Frontal cortex (tissue), 4 donors: ENCODE measurements at places on chromosomes 1 and 21.

DNA sequence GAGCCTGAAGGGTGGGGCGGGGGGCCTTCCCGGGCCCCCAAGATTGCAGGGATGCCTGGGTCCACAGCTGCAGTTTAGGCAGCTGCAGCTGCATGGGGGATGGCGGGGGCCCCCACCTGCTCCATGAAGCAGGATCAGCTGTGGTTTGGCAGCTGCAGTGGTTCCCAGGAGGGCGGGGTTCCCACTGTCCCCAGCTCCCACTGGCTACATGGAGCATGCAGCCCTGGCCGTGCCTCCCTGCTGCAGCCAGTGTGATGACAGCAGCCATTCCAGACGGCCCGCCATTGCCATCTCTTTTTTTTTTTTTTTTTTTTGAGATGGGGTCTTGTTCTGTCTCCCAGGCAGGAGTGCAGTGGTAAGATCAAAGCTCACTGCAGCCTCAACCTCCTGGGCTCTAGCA, 992 bp upstream of the C1QA start:
- DNase-seq, result no peak

DNA sequence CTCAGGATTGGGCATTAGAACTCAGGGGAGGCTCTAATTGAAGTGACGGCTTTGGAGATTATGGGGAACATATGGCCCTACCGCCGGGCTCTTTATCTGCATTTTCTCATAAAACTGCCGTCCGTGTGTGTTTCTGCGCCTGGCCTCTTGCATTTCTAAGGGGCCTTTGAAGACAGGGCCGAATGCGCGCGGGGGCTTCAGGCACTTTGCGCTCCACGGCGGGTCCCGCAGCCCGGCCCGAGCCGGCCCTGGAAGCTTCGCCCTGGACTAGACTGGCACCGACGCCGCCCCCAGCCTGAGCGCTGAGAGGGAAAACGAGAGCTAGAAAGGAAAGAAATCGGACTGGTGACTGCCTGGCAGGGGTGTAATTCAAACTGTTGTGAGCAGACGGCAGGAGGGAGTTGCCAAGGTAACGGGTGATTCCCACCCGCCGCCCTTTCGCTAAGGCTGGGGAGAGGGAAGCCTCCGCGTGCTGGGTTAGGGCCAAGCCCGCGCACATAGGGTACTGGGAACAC, 120.7 kb downstream of the LMX1A start:
- DNase-seq, result peak; percentile 55

DNA sequence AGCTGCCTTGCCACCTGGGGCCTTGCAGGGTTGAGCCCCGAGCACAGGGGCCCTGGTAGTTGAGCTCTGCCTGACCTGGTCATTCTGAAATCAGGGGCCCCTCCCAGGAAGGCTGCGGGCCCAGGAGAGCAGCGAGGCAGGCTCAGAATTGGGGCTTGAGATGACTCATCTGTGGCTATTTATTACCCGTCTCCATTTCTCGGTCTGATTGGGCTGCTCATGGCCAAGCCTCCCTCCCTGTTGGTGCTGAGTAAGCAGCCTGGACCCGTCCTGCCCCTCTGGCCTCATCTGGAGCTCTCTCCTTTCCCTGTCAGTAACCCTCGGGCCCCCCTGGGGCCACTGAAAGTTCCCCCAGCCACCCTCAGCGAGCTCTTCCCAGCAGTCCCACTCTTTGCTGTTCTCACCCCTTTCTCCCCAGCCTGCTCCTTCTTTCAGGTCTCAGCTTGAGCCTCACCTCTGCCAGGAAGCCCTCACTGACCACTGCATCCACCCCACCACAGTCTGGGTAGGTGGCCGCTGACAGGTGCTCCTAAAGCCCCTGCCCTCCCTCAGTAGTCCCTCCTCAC, 11.0 kb upstream of the TNFRSF8 start:
- DNase-seq, result peak; percentile 74

DNA sequence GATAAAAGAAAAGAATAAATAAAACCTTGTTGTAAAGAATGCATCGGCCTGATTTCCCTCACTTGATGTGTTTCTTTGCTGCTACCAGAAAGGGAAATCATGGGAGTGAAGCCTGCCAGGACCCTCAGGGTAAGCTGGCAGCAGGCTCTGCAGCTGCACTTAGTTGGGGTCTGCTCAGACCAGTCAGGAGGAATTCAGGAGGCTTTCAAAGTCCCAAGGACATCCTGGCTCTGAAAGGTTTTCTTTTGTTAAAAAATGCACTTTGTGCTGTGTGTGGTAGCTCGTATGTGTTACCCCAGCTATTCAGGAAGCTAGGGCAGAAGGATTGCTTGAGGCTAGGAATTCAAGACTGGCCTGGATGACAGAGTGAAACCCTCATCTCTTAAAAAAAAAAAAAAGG, 254.8 kb downstream of the ZNF648 start:
- no peak for DNase-seq

GRCh38 chr1:112721966-112722524, 6.9 kb upstream of the PPM1J start:
- DNase-seq, result no peak

GRCh38 chr21:32603131-32603530, 9.0 kb downstream of the CFAP298 start:
- DNase-seq, result no peak

- DNase-seq, result no peak
Observed at GRCh38 chr1:218514689-218515088, 169.6 kb downstream of the TGFB2 start.

DNA sequence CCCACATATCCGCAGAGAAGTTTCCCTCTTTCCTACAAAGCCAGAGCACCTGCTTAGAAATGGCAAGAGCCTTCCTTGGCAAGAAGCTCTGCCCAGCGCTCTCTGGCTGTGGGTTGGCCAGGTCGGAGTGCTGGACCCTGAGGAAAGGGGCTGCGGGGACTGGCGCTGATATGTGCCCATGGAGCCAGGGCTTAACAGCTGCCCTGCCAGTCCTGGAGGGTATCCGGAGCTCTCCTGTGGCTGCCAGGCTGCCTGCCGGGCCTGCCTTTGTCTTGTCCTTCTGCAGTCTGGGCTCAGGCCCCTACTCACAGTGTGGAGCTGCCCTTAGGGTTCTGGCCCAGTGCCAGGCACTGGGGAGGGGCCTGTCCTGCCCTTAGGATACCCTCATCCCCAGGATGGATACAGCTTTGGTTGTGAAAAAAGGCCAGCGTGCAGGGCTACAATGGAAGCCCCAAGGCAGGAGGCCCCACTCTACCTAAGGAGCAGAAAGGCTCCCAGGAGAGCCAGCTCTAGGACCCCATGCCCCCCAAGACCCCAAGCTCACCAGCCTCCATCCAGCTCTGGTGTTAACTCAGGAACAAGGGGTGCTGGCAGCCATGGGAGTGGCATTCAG, 43.4 kb downstream of the KIAA1614 start:
- no peak for DNase-seq

GRCh38 chr1:40981691-40982448, 2.4 kb downstream of the CTPS1 start:
- DNase-seq, result no peak

DNA sequence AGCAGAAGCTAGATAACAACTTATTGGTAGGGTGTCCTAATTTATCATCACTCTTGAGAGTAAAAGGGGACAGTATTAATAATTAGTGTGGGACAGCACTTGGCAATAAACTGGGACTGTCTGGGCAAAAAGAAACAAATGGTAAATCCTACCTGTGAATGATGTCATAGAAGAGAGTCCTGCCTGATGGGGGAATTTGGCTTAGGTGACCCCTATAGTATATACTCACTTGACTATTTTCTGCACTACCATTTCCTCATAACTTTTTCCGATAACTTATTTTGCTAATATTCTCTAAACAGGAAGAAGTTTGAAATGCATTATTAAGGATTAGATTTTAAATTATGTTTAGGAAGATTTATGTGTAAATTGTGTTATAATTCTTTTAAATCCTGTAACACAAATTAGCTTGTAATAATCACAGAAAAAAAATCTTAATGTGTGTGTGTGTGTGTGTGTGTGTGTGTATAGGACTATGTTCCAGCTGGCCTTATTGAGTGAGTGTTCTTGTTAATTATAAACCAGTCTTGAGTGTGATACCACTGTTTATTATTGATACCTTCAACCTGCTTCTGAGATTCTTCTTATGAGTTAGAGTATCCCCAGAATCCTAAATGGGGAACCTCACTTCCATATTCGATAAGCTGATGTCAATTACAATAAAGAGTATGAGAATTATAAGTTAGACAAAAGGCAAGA, 144.2 kb upstream of the C1orf105 start:
- DNase-seq, result no peak

GRCh38 chr21:27261676-27262075, 294.8 kb upstream of the ADAMTS5 start:
- DNase-seq, result no peak

- no peak for DNase-seq
Observed at GRCh38 chr1:195733408-195733807, 874.8 kb downstream of the KCNT2 start.

- DNase-seq, result no peak
Observed at GRCh38 chr1:85229574-85230097, 28.8 kb upstream of the SYDE2 start.

- no peak for DNase-seq
Observed at GRCh38 chr1:93672069-93672468, 9.6 kb downstream of the BCAR3 start.

DNA sequence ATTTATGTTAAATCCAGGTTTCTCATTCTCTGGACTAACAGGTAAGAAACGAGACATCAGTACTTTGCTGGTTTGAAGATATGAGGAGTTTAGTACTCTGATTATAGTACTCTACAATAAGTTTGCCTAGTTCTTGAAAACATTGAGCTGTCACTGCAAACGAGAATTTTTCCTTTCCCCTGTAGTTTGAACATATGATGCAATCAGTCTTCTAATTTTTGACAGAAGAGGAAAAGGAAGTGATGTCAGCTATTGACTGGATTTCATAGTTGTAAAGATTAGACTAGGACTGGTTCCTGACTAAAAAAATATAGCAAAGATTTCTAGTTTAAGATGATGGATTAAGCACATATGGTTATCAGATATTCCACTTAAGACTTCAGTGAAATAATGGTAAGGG, 461.9 kb downstream of the LRRIQ3 start:
- no peak for DNase-seq

DNA sequence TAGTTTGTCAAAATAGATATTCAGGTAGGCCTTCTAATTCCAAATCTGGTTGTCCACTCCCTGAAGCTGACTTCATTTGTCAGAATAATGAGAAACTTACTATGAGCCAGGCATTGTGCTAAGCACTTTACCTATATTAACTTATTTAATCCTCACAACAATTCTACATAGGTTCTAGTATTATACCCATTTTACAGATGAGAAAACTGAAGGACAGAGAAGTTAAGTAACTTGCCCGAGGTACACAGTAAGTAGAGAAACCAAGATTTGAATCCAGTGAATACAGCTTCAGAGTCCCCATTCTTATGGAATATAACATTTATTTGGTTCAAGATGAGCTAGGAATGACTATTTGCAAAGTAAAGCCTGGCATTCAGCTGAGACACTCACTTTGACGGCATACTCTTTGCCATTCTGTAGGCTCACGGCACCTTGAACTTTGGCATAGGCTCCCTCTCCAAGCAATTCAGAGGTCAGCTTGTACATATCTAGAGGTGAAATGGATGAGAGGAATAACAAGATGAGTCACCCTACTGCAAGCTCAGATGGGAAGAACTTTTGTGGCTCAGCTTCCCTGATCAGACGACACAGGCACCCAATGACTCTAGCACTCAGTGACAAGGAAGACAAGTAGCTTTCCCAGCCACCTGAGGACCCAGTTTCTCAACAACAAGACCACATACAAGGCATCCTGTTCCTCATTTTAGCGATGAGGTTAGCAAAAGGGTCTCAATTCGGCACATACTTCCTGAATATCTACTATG, 23.7 kb downstream of the MKNK1 start:
- DNase-seq, result no peak

GRCh38 chr1:235648407-235648907, 1.1 kb downstream of the GNG4 start:
- DNase-seq, result no peak

- no peak for DNase-seq
Observed at GRCh38 chr1:165443539-165444311, 1.2 kb downstream of the RXRG start.

- DNase-seq, result no peak
Observed at GRCh38 chr1:204972426-204972825, 70.6 kb upstream of the CNTN2 start.

- no peak for DNase-seq
Observed at GRCh38 chr1:241362350-241362749, 5.3 kb upstream of the RGS7 start.

DNA sequence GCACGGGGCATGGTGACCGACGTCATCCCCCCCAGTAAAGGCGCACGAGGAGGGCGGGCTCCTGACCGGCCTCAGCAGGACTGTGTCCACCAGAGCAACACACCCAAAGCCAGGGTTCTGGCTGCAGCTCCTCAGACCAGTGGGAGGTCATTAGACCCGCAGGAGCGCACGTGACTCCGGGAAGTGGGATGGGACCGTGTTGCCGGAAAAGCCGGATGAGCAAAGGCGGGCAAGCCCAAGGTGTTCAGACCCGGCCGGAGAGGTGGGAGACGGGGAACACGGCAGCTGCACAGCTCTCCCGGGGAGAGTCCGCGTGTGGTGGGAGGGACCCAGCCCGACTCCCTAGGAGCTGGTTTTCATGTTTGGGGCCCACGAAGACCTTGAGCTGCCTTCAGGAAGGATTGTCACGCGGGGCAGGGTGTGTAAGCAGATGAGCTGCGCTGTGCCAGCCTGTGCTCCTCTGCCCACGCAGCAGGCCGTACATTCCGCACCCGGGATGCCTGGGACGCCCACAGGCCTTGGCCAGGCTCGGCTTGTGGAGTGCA, 20.6 kb upstream of the TRAPPC10 start:
- no peak for DNase-seq

GRCh38 chr1:230310381-230311163, 115.6 kb downstream of the PGBD5 start:
- peak; percentile 83 for DNase-seq

GRCh38 chr1:161726473-161727255, 5.3 kb downstream of the FCRLB start:
- peak; percentile 73 for DNase-seq

DNA sequence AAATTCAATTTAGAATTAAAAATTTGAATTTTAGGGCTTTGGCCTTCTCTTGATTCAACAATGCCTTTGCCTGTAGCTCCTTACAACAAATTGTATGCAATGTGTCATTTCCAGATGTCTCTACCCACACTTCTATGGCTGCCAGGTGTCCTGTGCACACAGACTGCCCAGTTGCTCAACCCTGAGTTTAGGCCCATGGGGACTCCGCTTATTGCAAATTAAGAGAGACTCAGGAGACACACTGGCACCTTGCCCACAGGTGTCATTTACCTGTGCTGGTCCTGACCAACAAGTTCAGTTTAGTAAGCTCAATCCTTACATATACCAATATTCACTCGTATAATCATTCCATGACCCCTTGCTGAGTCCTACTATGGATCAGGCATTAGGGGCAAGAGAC, 236.1 kb downstream of the OMA1 start:
- no peak for DNase-seq

GRCh38 chr1:35499652-35500176, 57.5 kb downstream of the KIAA0319L start:
- DNase-seq, result no peak

GRCh38 chr1:157240495-157241184, 102.4 kb upstream of the ETV3 start:
- no peak for DNase-seq

DNA sequence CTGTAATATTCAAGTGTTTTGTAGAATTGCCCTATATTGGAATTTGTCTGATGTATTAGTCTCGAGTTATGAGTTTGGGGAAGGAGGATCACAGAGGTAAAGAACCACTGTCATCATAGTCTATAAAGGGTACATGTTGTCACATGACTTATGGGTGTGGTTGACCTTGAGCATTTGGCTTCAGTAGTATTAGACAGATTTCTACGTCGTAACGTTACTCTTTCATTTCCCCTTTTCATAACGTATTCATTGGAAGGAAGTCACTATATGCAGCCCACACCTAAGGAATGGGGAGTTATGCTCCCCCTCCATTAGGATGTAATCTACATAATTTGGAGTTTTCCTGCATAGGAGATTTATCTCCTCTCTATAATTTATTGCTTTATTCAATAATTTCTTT, 110.1 kb upstream of the VAV3 start:
- DNase-seq, result no peak
